Activated naive CD4-positive, alpha-beta T cell treated with Interleukin-2 at 50 U/mL for 16 hours (primary cell): ENCODE measurements at places on chromosomes 2 and 18.
A peak's percentile ranks its signal among the peaks of the same experiment; 100 is the strongest.

GRCh38 chr2:46362667-46363012, 65.4 kb downstream of the EPAS1 start:
- no peak for DNase-seq

GRCh38 chr18:33282142-33282541, 158.4 kb downstream of the CCDC178 start:
- DNase-seq, result no peak

DNA sequence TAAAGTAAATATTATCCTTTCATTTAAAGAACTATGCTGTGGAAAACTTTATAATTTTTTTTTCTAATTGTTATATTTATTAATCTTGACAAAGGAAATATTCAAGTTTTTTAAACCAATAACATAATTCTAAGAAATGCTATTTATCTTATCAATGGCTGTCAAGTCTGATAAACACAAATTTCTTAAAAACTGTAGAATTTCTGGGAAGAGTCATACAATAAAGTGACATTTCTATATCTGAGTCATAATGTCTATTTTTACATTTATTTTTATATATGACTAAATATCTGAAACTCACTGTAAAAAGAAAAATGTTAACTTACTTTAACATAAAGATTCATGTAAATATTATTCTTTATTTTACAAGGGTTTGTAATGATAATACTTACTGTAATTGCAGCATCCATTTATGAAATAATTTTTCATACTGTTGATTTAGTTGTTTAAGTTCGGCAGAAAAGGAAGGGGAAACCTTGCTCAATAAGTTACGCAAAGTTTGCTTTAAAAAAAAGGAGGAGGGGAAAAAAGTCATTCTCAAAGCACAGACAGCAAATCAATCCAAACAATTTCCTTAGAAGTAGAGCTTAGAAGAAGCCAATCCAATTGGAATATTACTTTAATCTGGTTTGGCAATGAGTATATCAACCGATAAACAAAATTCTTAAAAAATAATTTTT, 32.4 kb downstream of the ORC2 start:
- DNase-seq, result no peak

DNA sequence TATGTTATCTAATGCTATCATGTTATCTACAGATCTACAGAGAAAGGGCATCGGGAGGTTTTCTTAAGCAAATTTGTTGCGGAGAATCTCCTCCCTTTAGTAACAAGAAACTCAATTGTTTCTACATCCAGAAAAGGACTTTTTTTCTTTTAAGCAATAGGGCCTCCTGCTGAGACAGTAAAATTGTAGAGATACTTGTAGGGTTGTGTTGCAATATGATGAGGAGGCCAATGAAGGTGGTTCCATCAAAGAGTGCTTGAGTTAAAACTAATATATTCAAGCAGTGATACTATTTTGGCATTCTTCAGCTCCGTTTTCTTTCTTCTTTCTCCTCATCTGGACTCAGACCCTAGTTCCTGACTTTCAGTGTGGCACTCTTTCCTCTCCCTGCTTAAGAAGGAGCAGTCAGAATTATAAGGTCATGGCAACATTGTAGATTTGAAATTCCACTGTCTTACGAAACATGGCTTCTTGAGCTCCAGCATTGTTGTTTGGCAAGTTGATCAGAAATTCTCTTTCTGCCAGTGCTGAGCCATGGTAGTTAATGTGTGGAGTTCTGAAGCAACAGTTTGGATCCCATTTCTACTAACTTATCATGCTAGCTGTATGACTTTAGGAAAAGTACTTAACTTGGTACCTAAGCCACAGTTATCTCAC, 202.0 kb upstream of the SLC14A2 start:
- no peak for DNase-seq

DNA sequence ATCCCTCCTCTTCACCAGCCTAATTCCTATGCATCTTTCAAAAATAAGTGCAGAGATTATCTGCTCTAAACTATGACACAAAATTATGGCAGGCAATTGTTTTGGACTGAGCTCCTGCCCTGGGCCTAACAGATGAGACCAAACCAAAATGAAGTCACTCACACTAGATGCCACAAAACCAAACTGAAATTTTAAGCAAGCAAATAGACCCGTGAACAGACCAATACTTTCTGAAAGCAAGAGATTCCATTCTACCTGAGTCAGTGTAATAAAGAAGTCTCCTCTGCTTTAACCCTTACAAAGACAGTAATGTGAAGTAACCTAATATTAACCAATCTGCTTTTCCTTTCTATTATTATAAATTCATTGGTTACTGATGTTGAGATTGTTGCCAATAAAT, 84.3 kb downstream of the RIT2 start:
- no peak for DNase-seq

GRCh38 chr2:207490441-207490840, 39.3 kb upstream of the CREB1 start:
- no peak for DNase-seq

DNA sequence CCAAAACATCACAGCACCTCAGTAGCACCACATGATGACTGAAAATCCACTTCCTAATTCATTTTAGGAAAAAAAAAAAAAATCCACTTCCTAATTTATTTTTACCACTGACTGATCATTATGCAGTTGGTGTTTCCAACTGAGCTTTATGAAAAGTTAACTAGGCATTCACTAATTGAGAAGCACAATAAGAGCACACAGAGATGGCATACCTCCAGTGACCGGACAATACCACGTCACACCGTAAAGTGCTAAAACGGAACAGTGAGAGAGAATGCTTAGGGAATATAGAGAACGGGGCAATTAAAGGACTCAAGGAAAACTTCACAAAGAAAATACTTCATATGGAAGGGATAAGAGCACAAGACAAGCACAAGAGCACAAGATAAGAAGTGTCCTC, 212.5 kb downstream of the NBAS start:
- DNase-seq, result no peak

- peak; percentile 45 for DNase-seq
Measured at GRCh38 chr2:74186038-74186437, 7.4 kb upstream of the MOB1A start.

- DNase-seq, result no peak
Measured at GRCh38 chr2:111118481-111118980, 2.2 kb upstream of the BCL2L11 start.

GRCh38 chr18:10524507-10525370, 1.1 kb upstream of the NAPG start:
- DNase-seq, result no peak

GRCh38 chr2:182827182-182827879, 39.1 kb downstream of the FRZB start:
- no peak for DNase-seq

DNA sequence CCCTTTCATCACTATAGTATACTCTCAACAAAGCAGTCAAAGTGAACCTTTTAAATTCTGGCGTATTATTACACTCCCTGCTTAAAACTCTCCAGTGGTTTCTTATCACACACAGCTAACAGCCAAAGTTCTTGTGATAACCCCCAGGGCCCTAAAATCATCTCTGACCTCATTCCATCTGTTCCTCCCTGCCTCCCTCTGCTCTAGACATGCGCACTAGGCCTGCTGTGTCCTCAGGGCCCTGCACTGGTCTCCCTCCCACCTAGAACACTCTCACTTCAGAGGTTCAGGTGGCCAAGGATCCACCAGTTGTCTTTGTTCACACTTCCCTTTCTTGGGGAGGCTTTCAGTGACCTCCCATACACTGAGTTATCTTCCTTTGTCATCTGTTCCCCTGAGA, 603.4 kb downstream of the DSC3 start:
- DNase-seq, result no peak

DNA sequence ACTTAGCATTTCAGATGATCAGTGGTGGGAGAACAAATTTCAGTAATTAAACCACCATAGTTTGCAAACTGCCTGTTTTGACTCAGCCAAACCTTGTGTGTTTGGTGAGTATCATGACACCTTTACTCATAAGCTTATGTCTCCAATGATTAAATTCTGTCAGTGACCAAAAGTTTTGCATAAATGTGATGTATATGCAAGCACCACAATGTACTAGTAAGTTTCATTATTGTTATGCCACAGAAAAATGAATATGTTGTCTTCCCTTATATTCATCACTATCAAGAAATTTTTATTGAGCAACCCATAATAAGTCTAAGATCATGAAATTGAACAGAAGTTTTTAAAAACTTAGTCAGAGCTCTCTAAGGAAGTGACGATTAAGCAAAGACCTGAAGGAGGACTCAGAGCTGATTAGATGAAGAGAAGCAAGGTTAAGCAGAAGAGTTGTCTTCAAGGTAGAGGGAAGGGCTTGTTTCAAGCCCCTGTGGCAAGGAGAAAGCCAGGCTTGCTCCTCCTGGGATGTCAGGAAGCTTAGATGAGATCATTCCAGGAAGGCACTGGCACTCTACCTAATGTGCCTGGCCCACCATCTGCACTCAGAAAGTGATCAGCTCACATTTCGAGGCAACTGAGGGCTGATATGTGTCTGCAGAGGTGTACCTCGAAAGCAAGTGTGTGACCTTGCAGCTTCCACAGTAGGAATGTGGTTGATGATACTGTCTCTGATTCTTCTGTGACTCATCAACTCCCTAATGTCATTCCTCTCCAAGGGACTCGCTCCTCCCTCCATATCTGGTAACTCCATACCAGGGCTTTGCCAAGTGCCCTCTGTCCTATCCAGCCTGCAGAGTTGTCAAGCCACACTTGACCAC, 54.7 kb downstream of the KCTD18 start:
- no peak for DNase-seq

- DNase-seq, result no peak
Measured at GRCh38 chr2:175786471-175787124, 215.5 kb downstream of the LNPK start.

DNA sequence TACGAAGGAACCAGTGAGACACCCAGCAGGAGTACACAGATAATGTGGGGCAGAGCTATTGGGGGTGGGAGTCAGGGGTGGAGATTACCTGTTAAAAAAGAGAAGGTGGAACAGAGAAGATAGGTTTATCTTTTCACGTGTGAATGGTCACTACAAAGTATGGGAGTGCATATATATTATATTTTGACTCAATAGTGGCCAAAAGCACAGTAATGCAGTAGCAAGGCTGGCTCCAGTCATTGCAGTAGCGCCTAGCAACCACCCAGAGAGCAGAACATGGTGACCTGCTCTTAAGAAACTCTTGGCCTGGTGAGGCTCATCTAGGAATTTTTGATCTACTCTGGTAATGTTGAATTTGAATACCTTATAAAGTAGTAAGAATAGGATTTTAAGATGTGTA, 1.0 kb downstream of the IMPACT start:
- DNase-seq, result no peak

DNA sequence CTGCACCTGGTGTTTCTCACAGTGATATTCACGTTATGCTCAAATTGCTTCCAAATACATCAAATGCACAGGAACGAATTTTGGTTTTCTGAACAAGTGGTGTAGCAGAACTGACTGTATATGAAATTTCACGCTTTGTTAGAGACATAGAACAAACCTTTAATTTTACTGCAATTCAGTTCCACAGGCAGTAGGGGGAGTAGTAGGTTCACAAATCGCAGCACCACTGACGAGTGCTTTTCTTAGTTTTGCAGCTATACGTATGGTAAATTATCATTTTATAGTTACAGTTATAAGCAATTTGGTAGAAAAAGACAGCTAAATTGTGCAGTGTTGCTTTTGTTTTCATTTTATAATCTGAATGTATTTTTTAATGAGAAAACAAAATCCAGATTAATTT, 113.3 kb downstream of the KIAA1328 start:
- DNase-seq, result no peak

GRCh38 chr2:53212576-53212975, 555.0 kb upstream of the CHAC2 start:
- no peak for DNase-seq

- DNase-seq, result no peak
Measured at GRCh38 chr18:54330768-54331548, 26.7 kb downstream of the STARD6 start.

DNA sequence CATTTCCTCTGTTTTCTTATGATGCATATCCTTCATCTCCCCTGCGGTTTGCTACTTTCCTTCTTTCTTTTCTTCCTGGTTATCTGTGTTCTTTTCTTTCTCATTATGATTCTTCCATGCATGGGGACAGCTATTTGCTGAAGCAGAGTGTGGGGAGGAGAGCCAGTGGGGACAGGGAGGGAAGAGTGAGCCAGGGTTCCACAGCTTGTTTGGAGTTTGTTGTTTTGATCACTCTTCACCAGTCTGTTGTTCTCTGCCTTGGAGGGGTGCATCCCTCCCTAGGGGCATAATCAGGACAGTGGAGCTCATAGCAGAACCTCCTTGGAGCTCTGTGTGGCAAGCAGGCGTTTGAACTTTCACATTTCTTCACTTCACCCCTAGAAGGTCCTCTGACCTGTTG, 68.0 kb downstream of the ADAM23 start:
- DNase-seq, result no peak

GRCh38 chr18:25053466-25053865, 298.5 kb downstream of the ZNF521 start:
- no peak for DNase-seq

DNA sequence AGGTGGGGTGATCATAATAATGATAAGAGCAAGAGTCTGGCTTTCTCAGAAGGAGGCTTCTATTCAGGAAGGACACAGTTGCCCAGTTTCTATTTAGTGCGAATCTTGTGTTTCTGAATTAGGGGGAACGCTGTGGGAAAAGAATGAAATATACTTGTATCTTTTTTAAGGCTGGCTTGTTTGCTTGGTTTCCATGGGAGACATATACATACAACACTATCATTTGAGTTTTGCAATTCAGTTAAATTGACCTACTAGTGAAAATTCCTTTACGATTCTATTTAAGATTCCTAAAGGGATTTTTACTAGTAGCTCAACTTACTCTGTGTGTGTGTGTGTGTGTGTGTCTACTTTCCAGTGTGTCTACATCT, 24.7 kb upstream of the ANKRD62 start:
- no peak for DNase-seq

- DNase-seq, result no peak
Measured at GRCh38 chr2:29583548-29584156, 337.7 kb downstream of the ALK start.

GRCh38 chr18:26746826-26747475, 118.6 kb downstream of the AQP4 start:
- DNase-seq, result no peak
